ENCODE measurements at places on chromosomes 12 and 14.

GRCh38 chr12:63045020-63045860 is 105.8 kb downstream of the AVPR1A start:
- DNase-seq: no peak

DNA sequence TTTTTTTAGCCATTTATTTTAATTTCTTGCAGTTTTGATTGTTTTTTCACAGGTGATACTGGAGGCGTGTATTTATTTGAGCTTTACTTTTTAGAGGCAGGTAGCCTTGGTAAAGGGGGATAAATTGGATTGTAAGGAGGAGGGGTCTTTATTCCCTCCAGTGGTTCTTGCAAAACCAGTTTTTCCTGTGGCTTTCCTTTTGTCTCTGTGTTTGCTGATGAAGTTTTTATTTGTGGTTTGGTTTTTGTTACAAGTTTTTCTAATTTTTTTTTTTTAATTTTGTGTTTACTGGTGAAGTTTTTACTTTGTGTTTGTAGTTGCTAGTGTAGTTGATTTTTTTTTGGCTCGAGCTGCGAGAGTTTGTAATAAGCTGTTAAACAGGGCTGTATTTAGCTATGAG is 278.5 kb downstream of the PRKD1 start:
- no peak for DNase-seq

GRCh38 chr14:28305938-28306337 is 460.6 kb upstream of the FOXG1 start:
- DNase-seq: no peak

- no peak for DNase-seq
These were observed 119.0 kb upstream of the TMTC2 start for GRCh38 chr12:82567688-82568087.

- no peak for DNase-seq
These were observed 39.5 kb downstream of the C14orf132 start for GRCh38 chr14:96078625-96079016.

DNA sequence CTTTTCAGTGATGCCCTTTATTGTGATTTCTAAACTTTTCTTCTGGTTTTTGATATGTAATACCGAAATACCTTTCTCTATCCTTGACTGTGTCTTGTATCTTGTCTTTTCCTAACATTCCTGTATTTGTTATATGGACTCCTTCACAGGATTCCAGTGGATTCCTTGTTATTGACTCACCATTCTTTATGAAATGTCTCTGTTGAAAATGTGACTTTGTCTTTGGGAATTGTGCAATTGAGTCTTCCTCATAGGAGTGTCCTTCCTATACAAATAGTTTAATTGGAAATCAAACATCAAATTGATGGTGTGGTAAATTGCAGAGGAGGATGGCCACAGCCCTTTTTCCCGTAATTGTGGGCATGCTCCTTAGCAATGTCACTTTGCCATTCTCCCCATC is 296.6 kb upstream of the KITLG start:
- no peak for DNase-seq

DNA sequence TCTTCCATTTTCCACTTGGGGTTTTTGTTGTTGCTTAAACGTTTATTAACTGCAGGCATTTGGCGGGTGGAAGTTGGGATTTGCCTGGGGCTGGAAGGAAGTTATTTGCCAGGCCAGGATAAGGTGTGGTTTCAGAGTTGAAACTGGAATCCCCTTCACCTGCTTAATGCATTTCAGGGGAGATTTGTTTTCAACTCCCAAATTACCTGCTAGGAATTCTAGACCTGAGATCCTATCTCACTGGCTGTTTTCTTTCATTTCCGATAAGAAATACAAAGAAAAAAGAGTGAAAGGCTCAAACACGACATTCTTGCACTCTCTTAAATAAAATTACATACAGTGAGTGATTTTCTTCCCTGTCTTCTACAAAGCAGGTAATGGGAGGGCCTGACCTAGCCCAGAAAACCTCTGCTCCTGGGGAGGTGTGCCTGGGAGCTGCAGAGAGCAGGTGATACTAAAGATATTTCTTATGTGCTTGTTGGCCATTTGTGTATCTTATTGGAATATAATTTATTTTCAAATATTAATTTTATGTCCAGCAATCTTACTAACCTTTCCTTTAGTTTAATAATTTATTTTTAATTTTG is 278.2 kb downstream of the ZFP36L1 start:
- DNase-seq: no peak

DNA sequence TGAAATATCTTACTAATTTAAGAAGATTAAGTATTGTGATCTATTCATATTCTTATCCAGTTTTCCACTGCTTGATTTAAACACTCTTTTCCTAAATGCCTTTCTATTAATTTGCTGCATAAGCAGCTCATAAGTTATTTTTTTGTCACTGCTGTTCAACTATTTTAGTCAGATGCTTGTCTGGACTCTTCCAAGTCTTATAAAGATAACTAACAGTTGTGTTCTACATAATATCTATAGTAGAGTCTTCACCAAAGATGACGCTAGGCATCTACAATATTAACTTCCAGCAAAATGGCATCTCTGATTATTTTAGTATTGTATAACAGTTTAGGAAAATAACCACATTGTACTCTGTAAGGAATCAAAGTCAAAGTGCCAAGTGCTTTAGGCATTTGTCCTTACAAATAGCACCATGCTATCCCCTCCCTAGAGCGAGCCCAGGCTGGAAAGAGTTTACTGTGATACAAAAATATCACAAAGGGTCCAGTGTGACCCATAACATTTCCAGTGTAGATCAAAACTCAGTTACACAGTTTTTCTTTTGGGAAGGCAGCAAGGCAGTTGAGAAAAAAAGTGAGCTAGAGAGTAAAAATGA is 98.2 kb downstream of the DENND5B start:
- DNase-seq: no peak

DNA sequence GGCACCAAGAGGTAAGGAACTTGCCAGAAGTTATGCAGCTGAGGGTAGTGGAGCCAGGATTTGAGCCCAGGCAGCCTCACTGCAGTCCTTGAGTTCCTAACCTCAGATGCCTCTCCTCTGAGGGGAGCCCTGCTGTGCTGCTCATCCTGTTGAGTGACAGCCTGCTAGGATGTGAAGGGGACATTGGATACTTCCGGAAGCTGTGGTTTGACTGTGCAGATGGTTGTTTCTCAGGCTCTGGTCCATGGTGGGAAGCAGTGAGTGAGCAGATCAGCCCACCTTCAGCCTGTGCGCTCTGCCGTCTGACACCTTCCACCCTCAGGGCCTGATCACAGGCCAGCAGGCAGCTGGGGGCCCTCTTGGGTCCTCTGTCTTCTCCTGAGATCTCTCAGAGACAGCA is 253.2 kb downstream of the CACNA1C start:
- no peak for DNase-seq

- DNase-seq: no peak
These were observed 358.6 kb upstream of the FOXG1 start for GRCh38 chr14:28407996-28408395.

DNA sequence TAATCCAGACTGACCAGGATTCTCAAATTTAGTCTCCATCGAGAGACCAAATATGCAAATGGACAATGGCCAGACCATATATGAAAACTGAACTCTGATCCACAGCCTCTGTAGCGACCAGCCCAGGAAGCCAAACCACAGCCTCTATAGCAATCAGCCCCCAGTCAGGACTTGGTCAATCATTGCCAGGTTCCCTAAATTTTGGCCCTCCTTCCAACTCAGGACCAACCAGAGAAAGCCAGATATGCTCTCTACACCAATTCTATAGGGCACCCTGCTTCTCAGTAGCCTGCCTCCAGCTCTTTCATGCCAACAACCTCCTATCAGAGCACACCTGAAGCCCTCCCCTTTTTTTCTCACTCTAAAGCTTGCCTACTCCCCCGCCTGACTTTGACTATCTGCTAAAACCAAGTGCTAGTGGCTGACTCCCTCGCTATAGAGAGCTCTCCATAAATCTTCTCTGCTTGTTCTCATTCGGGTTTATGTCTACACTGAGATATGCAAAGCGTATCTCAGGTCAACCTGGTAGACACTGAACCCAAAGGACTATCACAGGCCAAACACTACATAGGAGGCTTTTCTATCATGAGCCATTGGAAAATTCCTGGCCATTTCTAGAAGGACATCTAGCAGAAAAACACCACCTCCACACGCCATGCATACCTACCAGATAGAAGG is 110.5 kb upstream of the FUT8 start:
- no peak for DNase-seq

DNA sequence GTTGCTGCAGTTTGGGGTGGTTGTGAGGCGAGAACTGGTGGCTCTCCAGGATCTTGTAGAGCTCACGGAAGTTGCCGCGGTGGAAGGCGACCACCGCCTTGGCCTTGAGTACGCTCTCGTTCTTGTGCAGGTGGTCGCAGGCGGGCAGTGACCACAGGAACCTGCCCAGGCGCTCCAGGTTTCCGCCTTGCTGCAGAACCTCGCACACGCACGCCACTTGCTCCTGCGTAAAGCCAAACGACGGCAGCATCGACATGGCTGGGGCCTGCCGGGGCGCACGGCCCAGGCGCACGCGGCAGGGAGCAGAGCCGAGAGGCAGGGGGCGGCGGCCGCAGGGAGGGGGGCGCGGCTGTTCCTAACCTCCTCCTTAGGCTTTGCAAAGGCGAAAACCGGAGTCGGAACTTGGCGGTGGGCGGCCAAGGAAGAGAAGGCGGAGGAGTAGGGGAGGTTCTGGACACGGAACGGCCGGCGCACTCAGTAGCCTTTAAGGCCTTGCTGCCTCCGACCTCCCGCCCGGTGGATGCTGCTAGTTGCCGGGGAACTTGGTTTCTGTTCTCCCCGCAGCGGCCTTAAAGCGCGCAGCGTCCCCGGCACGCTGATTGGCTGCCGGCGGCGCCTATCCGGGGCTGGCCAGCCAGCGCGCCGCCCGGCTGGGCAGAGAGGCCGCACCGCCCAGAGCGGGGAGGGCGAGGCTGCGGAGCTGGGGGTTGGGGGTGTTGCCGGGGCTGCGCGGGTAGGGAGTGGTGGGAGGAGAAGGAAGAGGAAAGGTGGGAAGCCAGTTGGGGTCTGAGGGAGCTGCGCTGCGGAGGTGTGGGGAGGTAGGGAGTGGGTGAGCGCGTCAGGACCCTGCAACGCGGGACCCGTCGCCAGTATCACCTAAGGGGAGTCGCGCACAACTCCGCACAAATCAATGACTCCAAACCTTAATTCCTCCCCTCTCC is at the start of gene SIX1:
Gene SIX1 (minus strand): TSS at position 544 of the 941 bp plus-strand sequence. CDS start 288 bp downstream, at position 256.
- no peak for DNase-seq
